ENCODE measurements at places on chromosomes 12 and 14.

- no peak for DNase-seq
Observed at GRCh38 chr14:70192915-70193314, 4.2 kb upstream of the SLC8A3 start.

DNA sequence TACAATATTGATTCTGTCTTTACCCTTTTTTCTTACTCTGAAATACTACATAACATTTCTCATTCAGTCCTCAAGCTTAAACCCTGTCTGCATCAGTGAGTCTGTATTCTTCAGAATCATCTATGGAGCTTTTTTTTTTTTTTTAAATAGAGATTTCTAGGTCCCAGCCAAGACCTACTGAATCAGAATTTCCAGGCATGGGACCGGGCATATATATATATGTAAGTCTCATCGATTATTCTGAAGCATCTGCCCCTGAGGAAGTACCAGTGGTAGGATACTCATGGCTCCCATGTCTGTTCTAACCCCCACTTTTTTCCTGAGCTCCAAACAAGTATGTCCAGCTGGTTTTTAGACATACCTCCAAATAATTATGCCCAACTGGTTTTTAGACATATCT lies 6.1 kb downstream of the DDX47 start:
- DNase-seq, result no peak

GRCh38 chr12:31929027-31929526 lies 30.1 kb upstream of the RESF1 start:
- no peak for DNase-seq

GRCh38 chr14:38469156-38469555 lies 213.3 kb upstream of the CLEC14A start:
- DNase-seq, result no peak

- DNase-seq, result no peak
Observed at GRCh38 chr12:14810953-14811483, 3.0 kb downstream of the SMCO3 start.

- peak; percentile 65 for DNase-seq
Observed at GRCh38 chr12:56160193-56160763, 2.1 kb downstream of the MYL6 start.

- DNase-seq, result no peak
Observed at GRCh38 chr14:34699873-34700621, 14.3 kb downstream of the CFL2 start.

GRCh38 chr14:86989285-86989684 lies 1003.7 kb downstream of the GALC start:
- DNase-seq, result no peak

GRCh38 chr14:99647411-99647810 lies 2.5 kb downstream of the HHIPL1 start:
- DNase-seq, result no peak

DNA sequence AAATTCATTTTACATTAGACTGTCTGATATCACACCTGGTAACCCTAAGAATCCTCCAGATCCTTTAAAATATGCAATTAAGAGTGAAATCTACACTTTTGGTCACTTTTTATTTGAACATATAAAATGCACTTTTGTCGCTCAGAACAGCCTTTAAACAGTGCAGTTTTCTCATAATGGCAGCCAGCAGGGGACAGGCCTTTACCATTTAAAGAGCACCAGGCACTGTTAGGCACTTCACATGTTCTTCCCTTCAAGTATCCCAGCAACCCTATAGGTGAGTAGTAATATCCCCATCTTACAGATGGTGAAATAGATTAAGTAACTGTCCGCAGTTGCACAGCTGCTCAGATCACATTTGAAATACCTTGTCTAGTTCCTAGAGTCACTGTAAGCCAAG lies 11.3 kb upstream of the SAMD4A start:
- no peak for DNase-seq

GRCh38 chr14:103623883-103624482 lies 5.0 kb upstream of the KLC1 start:
- DNase-seq, result no peak

DNA sequence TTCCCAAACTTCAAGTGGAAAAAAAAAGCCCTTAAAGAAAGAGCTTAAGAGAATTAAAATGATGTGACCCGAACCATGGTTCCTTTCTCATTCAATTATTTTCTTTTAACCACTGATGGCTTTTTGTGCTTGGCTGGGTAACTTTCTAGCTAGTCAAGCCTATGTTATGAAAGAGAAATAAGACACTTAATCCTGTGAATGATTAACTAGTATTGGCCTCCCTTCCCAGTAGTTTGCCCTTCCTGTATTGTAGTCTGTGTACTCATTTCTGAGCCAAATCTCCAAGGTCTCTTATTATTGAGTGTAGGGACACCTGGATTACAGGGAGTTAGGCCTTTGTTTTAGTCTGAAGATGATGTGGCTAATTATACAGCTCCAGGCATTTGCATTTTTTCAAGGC lies 353.0 kb downstream of the RAD51B start:
- no peak for DNase-seq

DNA sequence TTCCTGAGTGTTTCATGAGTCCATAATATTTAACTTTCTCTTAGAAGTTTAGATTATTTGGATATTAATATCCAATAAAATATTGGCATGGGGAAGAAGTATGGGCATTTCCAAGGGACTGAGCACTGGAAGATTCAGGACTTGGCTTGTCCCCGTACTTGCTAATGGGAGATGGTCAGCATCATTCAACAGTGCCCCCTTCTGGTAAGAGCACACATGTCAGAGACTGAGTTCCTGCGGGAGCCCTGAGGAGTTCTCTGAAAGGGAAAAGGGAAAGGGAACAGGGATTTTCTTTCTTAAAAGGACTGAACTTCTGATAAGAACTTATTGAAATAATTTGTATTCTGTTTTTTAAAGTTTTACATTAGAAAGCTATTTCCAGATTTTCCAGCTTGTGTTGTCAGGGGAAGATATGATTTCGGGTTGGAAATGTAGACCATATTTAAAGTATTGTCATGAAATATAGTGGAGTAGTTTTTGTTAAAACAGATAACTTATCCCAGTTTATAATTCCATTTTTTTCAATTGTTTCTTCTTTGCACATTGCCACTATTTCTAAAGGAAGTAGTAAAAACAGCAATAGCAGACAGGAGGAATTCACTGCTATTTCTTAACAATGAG lies 59.8 kb upstream of the C12orf71 start:
- DNase-seq, result peak; percentile 46

- no peak for DNase-seq
Observed at GRCh38 chr14:101509730-101510371, 51.4 kb upstream of the DIO3 start.

DNA sequence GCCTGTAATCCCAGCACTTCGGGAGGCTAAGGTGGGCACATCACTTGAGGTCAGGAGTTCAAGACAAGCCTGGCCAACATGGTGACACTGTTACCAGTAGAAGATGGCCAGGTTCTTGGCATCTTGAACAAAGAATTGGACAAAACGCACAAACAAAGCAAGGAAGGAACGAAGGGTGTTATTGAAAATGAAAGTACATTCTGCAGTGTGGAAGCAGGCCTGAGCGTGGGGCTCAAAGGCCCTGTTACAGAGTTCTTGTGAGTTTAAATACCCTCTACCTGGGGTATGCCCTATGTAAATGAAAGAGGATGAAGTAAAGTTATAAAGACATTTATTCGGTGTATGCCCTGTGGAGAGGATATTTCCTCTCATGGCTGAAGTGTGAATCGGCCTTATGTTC lies 20.8 kb upstream of the CDK17 start:
- no peak for DNase-seq

- no peak for DNase-seq
Observed at GRCh38 chr12:11823043-11823442, 173.6 kb downstream of the ETV6 start.

DNA sequence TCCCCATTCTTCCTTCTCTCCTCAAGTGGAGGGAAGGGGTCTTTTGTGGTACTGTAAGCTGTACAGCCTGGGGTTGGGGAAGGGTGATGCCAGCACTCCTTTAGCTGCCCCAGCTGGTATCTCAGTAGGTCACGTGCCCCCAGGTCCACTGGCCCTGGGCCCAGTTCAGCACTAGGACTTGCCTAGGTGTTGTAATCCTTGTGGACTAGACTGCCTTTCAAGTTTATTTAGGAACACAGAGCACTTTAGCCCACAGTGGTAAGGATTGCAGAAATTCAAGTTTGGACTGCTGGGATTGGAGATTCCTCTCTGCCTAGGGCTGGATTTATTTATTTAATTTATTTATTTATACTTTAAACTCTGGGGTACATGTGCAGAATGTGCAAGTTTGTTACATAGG lies 569.6 kb downstream of the AACS start:
- DNase-seq, result no peak

GRCh38 chr12:93415723-93416464 lies 25.9 kb downstream of the UBE2N start:
- no peak for DNase-seq

DNA sequence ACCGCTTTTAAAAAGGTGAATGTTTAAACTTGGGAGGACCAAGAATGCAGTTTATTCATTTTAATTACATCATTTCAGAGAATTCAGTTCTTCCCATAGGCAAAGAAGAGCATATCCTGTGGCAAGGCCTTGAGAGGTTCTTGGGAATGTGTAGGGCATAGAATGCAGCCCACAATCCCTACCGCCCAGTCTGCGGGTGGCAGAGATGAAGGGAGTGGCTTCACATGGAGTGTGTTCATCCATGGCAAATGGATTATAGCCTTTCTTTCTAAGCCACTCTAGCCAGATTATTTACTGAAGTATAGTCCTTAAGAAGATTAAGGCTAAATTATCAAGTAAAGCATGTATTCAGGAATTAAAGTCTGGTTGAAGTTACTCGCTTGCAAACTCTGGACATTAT lies 97.4 kb downstream of the TSPAN8 start:
- no peak for DNase-seq

GRCh38 chr14:102182190-102182589 lies 42.5 kb downstream of the WDR20 start:
- no peak for DNase-seq

GRCh38 chr12:7411343-7411742 lies 32.6 kb downstream of the CD163L1 start:
- no peak for DNase-seq

DNA sequence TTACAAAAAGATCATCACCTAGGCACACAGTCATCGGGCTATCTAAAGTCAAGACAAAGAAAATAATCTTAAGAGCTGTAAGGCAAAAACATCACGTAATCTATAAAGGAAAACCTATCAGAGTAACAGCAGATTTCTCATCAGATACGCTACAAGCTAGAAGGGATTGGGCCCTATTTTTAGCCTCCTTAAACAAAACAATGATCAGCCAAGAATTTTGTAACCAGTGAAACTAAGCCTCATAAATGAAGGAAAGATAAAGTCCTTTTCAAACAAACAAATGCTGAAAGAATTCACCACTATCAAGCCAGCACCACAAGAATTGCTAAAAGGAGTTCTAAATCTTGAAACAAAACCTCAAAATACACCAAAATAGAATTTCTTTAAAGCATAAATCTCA lies 191.6 kb upstream of the BMP4 start:
- no peak for DNase-seq

- no peak for DNase-seq
Observed at GRCh38 chr14:32397861-32398640, 69.0 kb downstream of the AKAP6 start.

GRCh38 chr14:91126761-91127160 lies 12.9 kb downstream of the DGLUCY start:
- DNase-seq, result no peak

GRCh38 chr14:90062822-90063539 lies 1.2 kb downstream of the KCNK13 start:
- DNase-seq, result no peak

DNA sequence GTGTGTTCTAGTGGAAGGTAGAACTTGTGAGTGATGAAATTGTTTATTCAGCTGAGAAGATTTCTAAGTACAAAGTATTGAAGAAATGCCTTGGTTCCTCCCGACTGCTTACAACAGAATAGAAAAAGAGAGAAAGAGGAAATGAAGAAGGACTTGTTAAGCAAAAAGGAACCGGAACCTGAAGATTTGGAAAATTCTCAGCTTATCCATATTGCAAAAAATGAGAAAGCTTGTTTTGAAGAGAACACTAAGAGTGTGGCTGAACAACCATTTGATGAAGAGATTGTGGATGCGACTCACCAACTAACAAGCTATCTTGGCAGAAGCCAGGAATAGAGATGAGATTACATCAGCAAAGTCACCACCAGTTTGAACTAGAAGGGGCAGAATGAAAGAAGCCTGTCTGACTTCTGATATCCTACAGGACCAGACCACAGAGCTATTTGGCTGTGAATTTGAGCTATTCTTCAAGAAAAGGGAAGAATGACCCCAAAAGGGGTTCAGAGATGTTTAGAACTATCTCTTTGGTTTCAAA lies 15.1 kb downstream of the NDUFA9 start:
- no peak for DNase-seq

DNA sequence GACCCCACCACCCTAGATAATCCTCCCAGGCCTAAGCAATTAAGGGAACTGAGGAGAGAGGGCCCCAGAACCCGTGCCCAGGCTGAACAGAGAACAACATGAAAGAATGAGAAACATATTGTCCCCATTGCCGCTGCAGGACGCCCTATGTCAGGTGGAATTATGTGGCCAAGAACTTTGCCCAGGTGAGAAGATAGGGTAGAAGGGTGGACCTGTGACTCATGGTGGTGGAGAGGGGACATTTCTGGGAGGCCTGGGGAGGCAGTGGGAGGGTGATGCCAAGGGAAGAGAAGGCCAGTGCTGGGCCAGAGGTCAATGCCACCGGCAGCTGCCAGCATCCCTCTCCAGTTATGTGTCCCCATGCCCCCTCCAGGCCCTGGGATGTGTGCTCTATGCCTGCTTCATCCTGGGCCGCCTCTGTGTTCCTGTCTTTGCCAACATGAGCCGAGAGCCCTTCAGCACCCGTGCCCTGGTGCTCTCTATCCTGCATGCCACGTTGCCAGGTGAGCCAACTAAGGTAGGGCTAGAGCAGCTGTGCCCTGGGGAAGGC lies 15.5 kb downstream of the SOAT2 start:
- DNase-seq, result no peak

All from activated T-cell treated with anti-CD3 and anti-CD28 coated beads, Interleukin-2, amount 50 U/mL, for 48 hours (primary cell).